ENCODE measurements at places on chromosomes 6 and 20.
A peak's percentile ranks its signal among the peaks of the same experiment; 100 is the strongest.

DNA sequence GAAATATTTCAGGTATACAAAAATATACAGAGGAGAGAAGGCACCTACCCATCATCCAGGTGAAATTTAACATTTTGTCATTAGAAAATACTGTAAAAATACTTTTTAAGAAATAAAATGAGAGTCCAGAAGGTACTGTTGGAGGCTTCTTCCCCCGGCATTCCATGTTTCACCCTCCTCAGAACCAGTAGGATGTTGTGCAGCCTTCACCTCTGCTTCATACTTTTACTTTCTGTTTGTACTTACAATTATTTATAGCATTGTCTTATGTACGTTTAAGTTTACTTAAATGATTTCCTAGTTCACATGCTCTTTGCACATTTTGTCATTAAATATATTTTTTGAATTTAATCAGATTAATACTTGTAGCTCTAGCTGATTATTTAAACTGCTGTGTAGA lies 30.9 kb downstream of the TMEM200A start:
- H3K27ac ChIP-seq = no peak overlapping the region
- H3K4me1 ChIP-seq = no peaks in the 10 kb centered on the region
- H3K36me3 ChIP-seq = no peaks in the 10 kb centered on the region
- no peak for DNase-seq
- H3K27me3 ChIP-seq = no peaks in the 10 kb centered on the region

DNA sequence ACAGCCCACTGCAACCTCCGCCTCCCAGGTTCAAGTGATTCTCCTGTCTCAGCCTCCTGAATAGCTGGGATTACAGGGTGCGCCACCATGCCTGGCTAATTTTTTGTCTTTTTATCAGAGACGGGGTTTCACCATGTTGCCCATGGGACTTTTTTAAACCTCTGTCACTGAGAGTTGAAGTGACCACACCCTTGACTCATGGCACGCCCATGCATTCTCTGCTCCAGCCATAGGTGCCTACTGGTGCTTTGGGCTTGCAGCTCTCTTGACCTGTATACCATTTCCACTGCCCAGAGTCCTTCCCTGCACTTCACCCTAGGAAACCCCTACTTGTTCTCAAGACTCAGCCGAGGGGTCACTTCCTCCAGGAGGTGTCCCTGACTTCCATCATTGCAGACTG lies 2.4 kb upstream of the SCRT2 start:
- H3K4me3 ChIP-seq = no peak overlapping the region
- peaks cover 1% of the 10 kb centered on the region for H3K4me1 ChIP-seq
- peaks cover 30% of the 10 kb centered on the region for H3K27me3 ChIP-seq
- H3K36me3 ChIP-seq = no peaks in the 10 kb centered on the region
- no peak for DNase-seq
- no peak overlapping the region for H3K27ac ChIP-seq

- no peak for DNase-seq
- no peak overlapping the region for H3K27ac ChIP-seq
- H3K4me1 ChIP-seq = no peaks in the 10 kb centered on the region
- H3K36me3 ChIP-seq = no peaks in the 10 kb centered on the region
- H3K4me3 ChIP-seq = no peak overlapping the region
- no peaks in the 10 kb centered on the region for H3K27me3 ChIP-seq
Measured at GRCh38 chr6:113375950-113376846, 480.9 kb upstream of the MARCKS start.

GRCh38 chr6:53898026-53898795 lies 103.4 kb downstream of the LRRC1 start:
- no peak for DNase-seq
- H3K27ac ChIP-seq = no peak overlapping the region
- H3K27me3 ChIP-seq = no peaks in the 10 kb centered on the region
- no peak overlapping the region for H3K4me3 ChIP-seq
- no peaks in the 10 kb centered on the region for H3K36me3 ChIP-seq
- peaks cover 2% of the 10 kb centered on the region for H3K4me1 ChIP-seq

DNA sequence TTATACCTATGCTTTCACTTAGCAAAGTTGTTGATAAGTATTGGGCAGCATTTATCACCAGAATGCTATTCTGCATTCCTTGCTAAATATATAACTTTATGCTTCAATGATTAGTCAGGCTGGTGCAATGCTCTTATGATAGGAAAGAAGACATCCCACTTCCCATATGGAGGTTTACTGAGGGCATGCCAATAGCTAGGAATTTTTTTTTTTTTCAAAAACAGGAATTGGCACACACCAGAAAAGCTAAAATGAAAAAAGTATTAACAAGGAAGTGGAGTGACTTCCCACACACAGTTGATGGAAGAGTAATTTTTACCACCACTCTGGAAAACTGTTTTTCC lies 90.8 kb downstream of the FRK start:
- H3K4me1 ChIP-seq = peaks cover 4% of the 10 kb centered on the region
- no peaks in the 10 kb centered on the region for H3K27me3 ChIP-seq
- no peak overlapping the region for H3K4me3 ChIP-seq
- no peak overlapping the region for H3K27ac ChIP-seq
- no peaks in the 10 kb centered on the region for H3K36me3 ChIP-seq

DNA sequence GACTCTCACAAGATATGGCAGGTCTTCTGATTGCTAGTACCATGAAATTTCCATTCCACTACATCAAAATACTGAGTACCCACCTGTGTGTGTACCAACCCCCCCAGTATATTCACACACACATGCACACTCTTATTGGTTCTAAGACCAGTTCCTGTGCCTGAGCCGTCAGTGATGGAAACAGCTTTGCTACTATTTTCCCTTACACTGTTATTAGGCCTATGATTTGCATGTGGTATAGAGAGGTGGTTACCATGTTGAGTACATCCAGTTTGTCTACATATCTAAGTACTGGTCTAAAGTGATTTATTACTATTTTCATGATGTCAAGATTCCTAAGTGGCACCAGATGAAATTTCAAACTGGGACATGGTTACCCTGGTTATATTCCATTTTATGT lies 459.9 kb downstream of the BCKDHB start:
- no peak for DNase-seq
- no peaks in the 10 kb centered on the region for H3K27me3 ChIP-seq
- H3K4me1 ChIP-seq = no peaks in the 10 kb centered on the region

- no peak overlapping the region for H3K27ac ChIP-seq
- no peaks in the 10 kb centered on the region for H3K4me1 ChIP-seq
- DNase-seq = no peak
- no peak overlapping the region for H3K4me3 ChIP-seq
Measured at GRCh38 chr6:111183702-111184517, 96.6 kb downstream of the SLC16A10 start.

DNA sequence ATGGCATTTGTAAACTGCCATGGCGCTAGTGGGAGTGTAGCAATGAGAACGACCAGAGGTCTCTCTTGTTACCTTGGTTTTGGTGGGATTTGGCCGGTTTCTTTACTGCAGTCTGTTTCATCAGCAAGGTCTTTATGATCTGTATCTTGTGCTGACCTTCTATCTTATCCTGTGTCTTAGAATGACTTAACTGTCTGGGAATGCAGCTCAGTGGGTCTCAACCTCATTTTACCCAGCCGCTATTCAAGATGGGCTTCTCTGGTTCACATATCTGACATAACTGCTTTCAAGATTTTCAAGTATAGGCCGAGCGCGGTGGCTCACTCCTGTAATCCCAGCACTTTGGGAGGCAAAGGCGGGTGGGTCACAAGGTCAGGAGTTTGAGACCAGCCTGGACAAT lies 1.9 kb upstream of the SFT2D1 start:
- H3K4me3 ChIP-seq = no peak overlapping the region
- no peaks in the 10 kb centered on the region for H3K4me1 ChIP-seq
- no peak for DNase-seq
- H3K27me3 ChIP-seq = no peaks in the 10 kb centered on the region
- H3K36me3 ChIP-seq = no peaks in the 10 kb centered on the region

GRCh38 chr20:2386516-2387179 lies 5.9 kb downstream of the TGM6 start:
- no peaks in the 10 kb centered on the region for H3K36me3 ChIP-seq
- no peak for DNase-seq
- H3K4me3 ChIP-seq = no peak overlapping the region
- H3K27me3 ChIP-seq = no peaks in the 10 kb centered on the region

DNA sequence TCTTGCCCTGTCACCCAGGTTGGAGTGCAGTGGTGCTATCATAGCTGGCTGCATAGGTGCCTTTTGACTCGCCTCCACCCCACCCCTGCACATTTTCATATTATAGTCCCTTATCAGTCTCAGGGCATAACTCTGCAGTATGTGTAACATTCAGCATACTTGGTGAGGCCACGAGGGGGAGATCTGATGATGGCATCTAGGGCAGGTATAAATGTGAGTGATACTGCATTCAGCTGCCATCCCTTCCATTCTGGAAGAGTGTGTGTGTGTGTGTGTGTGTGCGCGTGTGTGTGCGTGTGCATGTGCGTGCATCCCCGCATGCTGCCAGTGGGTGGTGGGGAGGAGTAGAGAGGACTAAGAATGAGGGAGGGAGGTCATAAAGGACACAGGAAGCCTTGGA lies 81.4 kb downstream of the JARID2 start:
- H3K27ac ChIP-seq = no peak overlapping the region
- no peak overlapping the region for H3K4me3 ChIP-seq
- H3K27me3 ChIP-seq = no peaks in the 10 kb centered on the region
- peak; percentile 43 for DNase-seq
- H3K4me1 ChIP-seq = peaks cover 30% of the 10 kb centered on the region
- H3K36me3 ChIP-seq = peaks cover 4% of the 10 kb centered on the region

DNA sequence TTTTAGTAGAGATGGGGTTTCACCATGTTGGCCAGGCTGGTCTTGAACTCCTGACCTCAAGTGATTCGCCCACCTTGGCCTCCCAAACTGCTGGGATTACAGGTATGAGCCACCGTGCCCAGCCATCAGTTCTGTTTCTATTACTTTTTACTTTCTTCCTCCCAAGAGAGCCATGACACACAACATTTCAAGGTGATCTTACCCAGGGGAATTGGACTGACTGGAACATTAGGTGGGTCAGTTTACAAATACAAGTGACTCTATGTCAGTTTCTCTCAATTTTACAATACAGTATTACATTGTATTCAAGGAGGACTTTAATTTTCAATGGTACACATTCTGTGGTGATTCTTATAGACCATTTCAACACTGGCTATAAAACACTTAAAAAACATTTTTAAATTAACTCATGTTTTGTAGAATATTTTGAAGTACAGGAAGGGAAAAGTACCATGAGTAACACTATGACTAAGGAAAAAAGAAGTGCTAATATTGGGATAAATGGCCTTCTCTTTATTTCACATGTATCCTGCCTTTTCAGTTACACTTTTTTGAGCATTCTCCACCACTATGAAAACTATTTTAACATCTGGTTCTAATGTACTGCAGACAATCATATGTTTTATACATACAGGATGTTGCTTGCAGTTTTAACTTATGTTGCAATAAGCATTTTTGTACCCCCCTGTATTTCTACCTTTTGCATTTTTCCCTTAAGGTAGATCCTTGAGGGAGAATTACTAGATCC lies 8.4 kb downstream of the TPBG start:
- no peaks in the 10 kb centered on the region for H3K4me1 ChIP-seq
- no peaks in the 10 kb centered on the region for H3K27me3 ChIP-seq
- no peaks in the 10 kb centered on the region for H3K36me3 ChIP-seq
- no peak overlapping the region for H3K27ac ChIP-seq
- DNase-seq = no peak
- H3K4me3 ChIP-seq = no peak overlapping the region

- no peaks in the 10 kb centered on the region for H3K27me3 ChIP-seq
- no peak overlapping the region for H3K4me3 ChIP-seq
- H3K36me3 ChIP-seq = no peaks in the 10 kb centered on the region
- H3K4me1 ChIP-seq = 0 out of 2 replicates have a peak, but pooled peaks cover 3% of the 10 kb centered on the region
- DNase-seq = no peak
Measured at GRCh38 chr20:50717974-50718761, 13.2 kb upstream of the PARD6B start.

DNA sequence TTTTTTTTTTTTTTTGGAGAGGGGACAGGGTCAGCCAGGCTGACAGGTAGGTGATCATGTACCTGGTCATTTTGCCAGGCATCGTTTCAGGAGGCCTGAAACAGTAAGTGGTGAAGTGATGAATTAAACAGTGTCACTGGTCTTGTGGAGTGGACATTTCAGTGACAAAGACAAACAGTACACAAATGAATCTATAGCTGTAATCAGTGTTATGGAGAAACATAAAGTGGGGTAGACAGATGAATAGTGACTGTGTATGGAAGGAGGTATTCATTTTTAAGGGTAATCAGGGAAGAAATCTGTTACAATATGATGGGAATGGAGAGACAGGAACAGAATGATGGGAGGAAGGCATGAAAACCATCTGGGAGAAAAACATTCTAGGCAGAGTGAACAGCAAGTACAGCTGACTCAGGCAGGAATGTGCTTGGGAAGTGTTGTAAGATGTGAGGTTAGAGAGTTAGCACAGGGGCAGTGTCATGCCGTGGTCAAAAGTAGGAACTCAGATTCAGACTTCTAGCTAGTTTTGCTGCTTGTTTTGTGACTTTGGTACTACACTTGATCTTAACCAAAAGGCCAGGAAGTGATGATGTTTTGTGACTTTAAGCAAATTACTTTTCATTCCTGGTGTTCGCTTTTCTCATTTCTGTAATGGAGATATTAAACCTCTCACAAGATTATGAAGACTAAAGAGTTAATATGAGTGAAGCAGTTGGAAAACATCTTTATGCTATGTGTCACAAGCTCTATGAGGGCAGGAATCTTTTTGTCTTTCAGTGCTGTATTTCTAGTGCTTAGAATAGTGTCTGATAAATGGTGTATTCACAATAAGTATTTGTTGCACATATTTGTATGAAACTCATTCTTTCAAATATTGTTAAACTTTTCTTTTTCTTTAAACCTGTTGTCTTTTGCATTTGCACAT lies 43.4 kb downstream of the QKI start:
- H3K27ac ChIP-seq = no peak overlapping the region
- no peaks in the 10 kb centered on the region for H3K27me3 ChIP-seq
- peaks cover 3% of the 10 kb centered on the region for H3K4me1 ChIP-seq
- no peak overlapping the region for H3K4me3 ChIP-seq

- no peaks in the 10 kb centered on the region for H3K27me3 ChIP-seq
- DNase-seq = no peak
- no peaks in the 10 kb centered on the region for H3K36me3 ChIP-seq
- no peak overlapping the region for H3K4me3 ChIP-seq
- no peaks in the 10 kb centered on the region for H3K4me1 ChIP-seq
Measured at GRCh38 chr6:63537201-63537958, 34.9 kb upstream of the LOC128125822 start.

DNA sequence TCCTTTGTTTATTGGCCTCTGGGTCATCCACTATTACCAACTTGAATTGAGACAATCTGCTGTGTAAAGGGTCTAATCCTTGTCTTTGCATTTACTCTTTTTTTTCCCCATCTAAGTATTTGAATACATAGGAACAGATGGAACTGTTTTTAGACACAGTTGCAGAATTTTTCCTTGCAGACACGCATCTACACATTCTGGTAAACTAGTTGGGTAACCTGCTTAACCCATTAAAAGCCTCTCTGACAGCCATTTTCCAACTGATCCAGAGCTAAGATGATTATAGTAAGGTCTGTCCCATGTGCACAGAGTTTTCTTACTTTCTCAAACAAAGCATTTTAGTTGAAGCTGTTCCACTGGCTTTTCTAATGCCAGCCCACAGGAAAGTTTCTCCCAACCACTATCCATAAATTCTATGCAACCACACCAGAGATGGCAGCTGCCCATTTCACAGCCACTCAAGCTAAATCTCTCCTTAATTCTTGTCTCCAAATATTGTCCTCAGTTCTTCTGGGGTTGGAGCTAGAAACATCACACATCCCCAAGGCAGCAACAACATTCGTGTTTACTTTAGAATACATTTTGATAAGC lies 492.1 kb downstream of the MAFB start:
- no peaks in the 10 kb centered on the region for H3K4me1 ChIP-seq
- no peaks in the 10 kb centered on the region for H3K27me3 ChIP-seq
- no peak overlapping the region for H3K4me3 ChIP-seq
- H3K27ac ChIP-seq = no peak overlapping the region

Measured in H1 (cell line).